Esophagus squamous epithelium (tissue), 5 donors: ENCODE measurements at places on chromosomes 3 and 15.

DNA sequence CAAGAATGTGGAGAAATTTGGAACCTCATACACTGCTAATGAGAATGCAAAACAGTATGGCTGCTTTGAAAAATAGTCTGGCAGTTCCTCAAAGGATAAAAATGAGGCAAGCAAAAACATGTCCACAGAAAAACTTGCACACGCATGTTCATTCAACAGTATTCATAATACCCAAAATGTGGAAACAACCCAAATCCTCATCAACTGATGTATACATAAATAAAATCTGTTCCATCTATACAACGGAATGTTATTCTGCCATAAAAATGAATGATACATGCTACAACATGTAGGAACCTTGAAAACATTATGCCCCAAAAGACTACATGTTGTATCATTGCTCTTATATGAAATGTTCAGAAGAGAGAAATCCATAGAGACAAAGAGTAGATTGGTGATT is 36.4 kb upstream of the OXTR start:
- no peak for DNase-seq

- no peak for DNase-seq
These were observed 226.2 kb upstream of the CTNNB1 start for GRCh38 chr3:40973141-40973540.

DNA sequence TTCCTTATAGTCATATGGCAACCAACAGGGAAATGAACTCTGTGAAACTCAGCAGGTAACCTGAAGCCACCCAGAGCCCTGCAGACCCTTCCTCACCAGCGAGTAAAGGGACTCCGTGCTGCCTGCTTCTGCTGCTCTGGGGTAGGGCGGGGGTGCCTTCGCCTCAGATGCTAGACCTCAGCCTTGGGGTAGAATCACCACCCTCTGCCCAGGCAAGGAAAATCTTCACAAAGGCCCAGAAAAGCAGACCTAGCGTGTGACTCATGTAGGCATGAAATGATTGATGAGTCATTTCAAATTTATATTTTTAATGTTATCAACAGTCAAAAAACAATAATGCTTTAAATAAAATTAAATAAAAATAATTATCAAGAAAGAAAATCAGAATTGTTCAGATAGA is 6.6 kb downstream of the STIMATE start:
- no peak for DNase-seq

DNA sequence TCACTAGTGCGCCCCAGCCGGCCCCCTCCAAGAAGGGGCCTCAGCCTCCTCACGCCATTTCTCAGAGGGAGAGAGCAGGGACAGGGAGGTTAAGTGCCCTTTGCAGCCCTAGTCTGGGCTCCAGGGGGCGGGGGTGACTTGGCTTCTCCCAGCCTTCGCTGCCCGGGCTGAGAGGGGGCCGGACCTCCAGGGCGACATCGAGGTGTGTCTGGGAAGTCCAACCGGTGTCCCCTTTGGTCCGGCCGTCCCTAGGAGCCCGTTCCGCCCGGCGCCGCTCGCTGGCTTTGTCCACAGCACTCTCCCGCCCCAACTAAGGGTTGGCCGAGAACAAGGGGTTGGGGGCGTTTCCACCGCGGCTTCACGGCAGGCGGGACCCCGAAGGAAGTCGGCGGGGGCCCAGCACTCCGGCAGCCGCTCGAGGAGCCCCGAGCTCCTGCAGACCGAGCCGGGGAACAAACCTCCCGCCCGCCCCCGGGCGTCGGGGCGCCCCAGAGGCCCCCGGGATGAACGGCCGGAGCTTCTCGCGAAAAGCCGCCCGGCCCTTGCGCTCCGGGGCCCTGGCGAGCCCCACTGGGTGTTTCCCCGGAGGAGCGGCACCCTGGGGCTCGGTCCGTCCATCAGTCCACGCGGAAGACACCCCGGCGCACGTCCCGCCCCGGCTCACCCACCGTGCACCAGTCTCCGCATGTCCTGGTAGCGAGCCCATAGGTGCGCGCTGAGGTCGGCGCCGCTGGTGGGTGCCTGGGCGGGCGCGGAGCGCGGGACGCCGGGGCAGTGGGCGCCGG is 627 bp downstream of the NT5DC2 start:
- no peak for DNase-seq
